ENCODE measurements at places on chromosomes 3 and 15.

DNA sequence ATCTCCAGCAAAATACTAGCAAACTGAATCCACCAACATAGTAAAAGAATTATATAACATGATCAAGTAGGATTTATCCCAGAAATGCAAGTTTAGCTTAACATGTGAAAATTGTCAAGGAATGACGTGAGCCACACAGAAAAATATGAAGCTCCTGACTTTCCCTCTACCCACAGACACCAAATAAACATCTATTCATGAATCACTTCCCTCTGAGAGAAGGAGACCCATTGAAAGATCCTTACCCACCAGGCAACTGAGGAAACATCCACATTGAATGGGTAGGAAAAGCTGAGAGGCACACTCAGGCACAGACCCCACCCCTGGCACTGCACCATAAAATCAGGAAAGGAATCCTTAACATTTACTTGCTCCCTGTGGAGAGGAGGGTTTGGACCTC, 102.2 kb upstream of the MANF start:
- H3K4me1 ChIP-seq, result no peaks in the 10 kb centered on the region
- peaks cover 9% of the 10 kb centered on the region for H3K36me3 ChIP-seq
- no peak for DNase-seq
- peaks cover 2% of the 10 kb centered on the region for H3K27me3 ChIP-seq
- no peak overlapping the region for H3K4me3 ChIP-seq
- no peak overlapping the region for H3K27ac ChIP-seq

DNA sequence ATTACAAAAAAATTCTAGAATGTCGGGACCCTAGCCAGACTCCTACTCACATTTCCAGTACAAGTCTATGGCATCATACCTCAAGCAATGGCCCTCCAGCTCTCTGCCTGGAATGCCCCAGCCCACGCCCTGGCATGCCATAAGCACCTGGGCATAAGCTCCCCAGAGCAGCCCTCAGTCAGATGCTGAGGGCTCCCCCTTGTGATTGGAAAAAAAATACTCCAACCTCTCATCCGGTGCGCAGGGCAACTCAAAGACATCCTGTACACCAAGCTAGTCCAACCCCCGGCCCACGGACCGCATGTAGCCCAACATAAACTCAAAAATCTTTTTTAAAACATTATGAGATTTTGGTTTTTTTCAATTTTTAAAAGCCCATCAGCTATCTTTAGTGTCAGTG, 115.4 kb downstream of the NEK10 start:
- H3K36me3 ChIP-seq, result no peaks in the 10 kb centered on the region
- H3K27me3 ChIP-seq, result peaks cover 7% of the 10 kb centered on the region
- no peak overlapping the region for H3K4me3 ChIP-seq
- no peak overlapping the region for H3K27ac ChIP-seq

DNA sequence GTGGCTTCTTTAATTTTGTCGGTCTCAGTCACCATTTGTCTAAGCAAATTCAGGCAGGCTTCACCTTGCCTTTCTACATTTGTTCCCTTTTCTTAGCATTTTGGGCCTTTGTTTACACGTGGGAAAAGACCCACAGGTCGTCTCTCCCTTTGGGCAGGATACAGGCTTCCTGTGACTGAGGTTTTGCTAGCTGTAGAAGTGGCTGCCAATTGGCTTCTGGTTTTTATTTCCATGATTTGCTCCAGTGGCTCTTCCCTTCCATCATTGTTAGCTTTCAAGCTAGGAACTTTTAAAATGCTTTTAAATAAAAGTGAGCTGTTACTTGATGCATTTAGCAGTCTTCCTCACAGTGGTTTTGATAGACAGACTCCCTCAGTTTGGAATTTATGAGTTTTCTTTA, 37.3 kb downstream of the MLH1 start:
- no peak overlapping the region for H3K4me3 ChIP-seq
- H3K27ac ChIP-seq, result no peak overlapping the region
- DNase-seq, result no peak
- H3K4me1 ChIP-seq, result peaks cover 3% of the 10 kb centered on the region

DNA sequence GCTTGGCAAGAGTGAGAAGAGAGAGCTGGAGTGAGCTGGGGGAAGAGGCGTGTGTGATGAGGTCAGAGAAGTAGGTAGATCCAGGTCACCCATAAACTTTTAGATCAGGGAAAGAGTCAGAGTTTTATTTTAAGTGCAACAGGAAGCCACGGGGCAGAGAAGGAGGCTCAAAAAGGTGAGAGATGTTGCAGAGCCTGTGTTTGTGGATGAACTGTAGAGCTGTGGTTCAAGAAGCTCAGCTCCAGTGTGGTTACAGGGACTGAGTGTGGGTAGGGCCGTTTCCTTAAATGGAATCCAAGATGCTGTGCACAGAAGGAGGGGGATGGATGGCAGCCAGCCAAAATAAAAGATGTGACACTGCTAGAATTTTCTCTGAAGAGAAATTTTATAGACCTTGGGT, 337.2 kb downstream of the SATB1 start:
- H3K4me1 ChIP-seq, result peaks cover 13% of the 10 kb centered on the region
- H3K36me3 ChIP-seq, result no peaks in the 10 kb centered on the region
- peak overlapping the region; percentile 5 for H3K27ac ChIP-seq
- peaks cover 5% of the 10 kb centered on the region for H3K27me3 ChIP-seq
- no peak for DNase-seq
- H3K4me3 ChIP-seq, result no peak overlapping the region

DNA sequence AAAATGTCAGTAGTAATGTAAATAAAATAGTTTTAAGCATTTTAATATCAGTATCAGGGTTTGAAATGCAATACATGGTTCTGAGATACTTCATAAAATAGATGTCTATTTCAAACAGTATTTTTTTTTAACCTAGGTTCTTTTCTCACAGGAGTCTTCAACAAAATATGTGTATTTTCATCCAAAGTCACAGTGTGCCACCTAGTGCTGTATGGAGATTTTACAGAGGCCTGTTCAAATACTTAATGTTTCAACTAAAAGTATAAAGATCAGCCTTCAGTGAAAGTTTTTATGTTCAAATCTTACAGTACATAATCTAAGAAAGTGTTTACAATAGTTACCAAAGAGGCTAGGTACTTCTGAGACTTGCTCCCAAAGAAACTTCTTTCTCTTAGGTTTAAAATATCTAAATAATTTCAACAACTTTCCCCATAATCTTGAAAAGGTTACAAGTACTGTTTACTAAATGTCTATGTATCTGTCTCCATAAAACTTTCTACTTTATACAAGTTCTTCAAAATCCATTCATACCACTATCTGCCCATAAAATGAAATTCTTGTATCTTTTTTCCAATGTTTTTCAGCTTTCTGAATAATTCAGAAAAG, 38.3 kb downstream of the SCAPER start:
- no peak for DNase-seq
- H3K27me3 ChIP-seq, result no peaks in the 10 kb centered on the region
- H3K27ac ChIP-seq, result no peak overlapping the region
- peaks cover 11% of the 10 kb centered on the region for H3K4me1 ChIP-seq

- DNase-seq, result no peak
- no peak overlapping the region for H3K4me3 ChIP-seq
- H3K36me3 ChIP-seq, result no peaks in the 10 kb centered on the region
- no peak overlapping the region for H3K27ac ChIP-seq
Measured at GRCh38 chr15:33580526-33580925, 269.8 kb downstream of the RYR3 start.

GRCh38 chr3:63972196-63972595, 51.1 kb downstream of the PSMD6 start:
- H3K27ac ChIP-seq, result peak overlapping the region; percentile 80
- H3K4me1 ChIP-seq, result peaks cover 64% of the 10 kb centered on the region
- peak overlapping the region; percentile 54 for H3K4me3 ChIP-seq
- no peaks in the 10 kb centered on the region for H3K27me3 ChIP-seq
- no peak for DNase-seq

- H3K27me3 ChIP-seq, result no peaks in the 10 kb centered on the region
- no peaks in the 10 kb centered on the region for H3K36me3 ChIP-seq
- H3K27ac ChIP-seq, result no peak overlapping the region
- no peak for DNase-seq
- no peaks in the 10 kb centered on the region for H3K4me1 ChIP-seq
Measured at GRCh38 chr15:45831787-45832186, 197.0 kb downstream of the SQOR start.

- no peak for DNase-seq
- H3K4me3 ChIP-seq, result no peak overlapping the region
- peaks cover 27% of the 10 kb centered on the region for H3K27me3 ChIP-seq
- no peaks in the 10 kb centered on the region for H3K36me3 ChIP-seq
Measured at GRCh38 chr3:45191924-45192417, 34.1 kb downstream of the TMEM158 start.

DNA sequence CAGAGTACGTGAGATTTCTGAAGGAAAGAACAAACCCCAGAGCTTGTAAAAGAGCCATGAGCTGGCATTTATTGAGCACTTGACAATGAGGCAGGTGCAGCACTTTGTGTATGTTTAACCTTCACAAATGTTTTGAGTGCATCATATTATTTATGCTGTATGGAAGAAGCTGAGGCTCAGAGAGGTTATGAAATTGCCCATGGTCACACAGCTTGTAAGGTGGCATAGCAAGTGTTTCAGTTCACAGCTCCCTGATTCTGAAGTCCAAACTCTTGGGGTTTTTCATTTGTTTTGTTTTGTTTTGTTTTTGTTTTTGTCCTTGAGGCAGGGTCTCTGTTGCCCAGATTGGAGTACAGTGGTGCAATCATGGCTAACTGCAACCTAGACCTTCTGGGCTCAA, 25.1 kb upstream of the ADAMTS7 start:
- DNase-seq, result no peak
- H3K4me1 ChIP-seq, result no peaks in the 10 kb centered on the region
